ENCODE measurements at places on chromosomes 4 and X. TPM values are rescaled to one million over a fixed set of nuclear protein-coding genes. Genes with fewer than 3 reads are reported as not detected.

KCND1 gene
- polyA plus RNA-seq = 2.1 TPM

SASH3 gene
- 1.7 TPM for polyA plus RNA-seq

TRIM61 gene
- 4.3 TPM for polyA plus RNA-seq

SPANXC gene
- polyA plus RNA-seq = not detected

PAGE4 gene
- 0.62 TPM for polyA plus RNA-seq

CPE gene
- polyA plus RNA-seq = 151 TPM

ZCCHC4 gene
- 11.6 TPM for polyA plus RNA-seq

PLXNA3 gene
- 38.1 TPM for polyA plus RNA-seq

PUDP gene
- 24.2 TPM for polyA plus RNA-seq

BTK gene
- polyA plus RNA-seq = 1.7 TPM

SHROOM3 gene
- 35.4 TPM for polyA plus RNA-seq

UGT2B17 gene
- polyA plus RNA-seq = not detected

ASMT gene
- polyA plus RNA-seq = 0.11 TPM

TMPRSS11E gene
- polyA plus RNA-seq = not detected

ATP1B4 gene
- not detected for polyA plus RNA-seq
